Renal cortical epithelial cell (primary cell): ENCODE measurements at places on chromosomes 2 and 18.

DNA sequence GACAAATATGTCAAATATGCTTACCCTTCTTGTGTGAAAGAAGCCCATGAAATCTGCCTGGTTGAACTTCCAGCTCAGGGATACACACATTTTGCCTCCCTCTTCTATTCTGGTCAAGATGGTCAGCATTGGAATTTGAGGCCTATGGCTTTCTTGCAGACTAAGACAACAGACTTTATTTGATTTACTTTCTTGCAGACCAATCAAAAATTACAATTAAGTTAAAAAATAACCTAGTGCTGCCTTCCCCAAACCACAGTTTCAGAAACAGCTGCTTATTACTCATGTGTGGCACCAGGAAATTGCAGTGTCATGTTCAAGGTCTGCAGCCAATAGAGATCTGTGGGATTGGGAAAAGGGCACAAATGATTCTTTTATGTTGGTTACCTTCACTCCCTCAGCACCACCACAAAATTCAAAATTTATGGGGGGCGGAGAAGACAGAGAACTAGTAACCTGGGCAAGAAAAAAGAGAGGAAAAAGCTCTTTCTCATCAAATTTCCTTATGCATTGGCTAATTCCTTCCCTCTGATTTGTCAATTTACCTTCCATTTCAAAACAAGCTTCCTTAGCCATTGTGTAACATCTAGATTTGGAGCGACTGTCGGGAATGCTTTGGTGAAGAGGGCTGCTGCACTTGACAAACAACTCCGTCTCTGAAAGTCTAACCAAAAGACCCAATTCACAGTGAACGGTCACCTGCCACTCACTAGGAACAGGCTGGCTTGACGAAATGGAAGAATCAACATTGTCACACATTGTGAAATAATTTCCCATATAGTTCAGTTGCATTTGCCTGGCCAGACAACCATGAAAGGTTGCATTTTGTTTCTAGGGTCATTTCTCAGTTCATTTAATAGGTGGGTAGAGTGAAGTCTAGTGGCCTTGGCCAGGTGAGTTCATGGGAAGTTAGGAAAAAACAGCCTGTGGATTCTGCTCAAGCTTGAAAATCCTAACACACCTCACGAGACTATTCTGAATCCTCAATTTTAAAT is 100.4 kb upstream of the FZD5 start:
- peak; percentile 99 for DNase-seq

- DNase-seq = no peak
Measured at GRCh38 chr2:232319067-232319802, 59.3 kb upstream of the ALPP start.

- no peak for DNase-seq
Measured at GRCh38 chr18:64562651-64563050, 413.8 kb upstream of the LINC00305 start.

DNA sequence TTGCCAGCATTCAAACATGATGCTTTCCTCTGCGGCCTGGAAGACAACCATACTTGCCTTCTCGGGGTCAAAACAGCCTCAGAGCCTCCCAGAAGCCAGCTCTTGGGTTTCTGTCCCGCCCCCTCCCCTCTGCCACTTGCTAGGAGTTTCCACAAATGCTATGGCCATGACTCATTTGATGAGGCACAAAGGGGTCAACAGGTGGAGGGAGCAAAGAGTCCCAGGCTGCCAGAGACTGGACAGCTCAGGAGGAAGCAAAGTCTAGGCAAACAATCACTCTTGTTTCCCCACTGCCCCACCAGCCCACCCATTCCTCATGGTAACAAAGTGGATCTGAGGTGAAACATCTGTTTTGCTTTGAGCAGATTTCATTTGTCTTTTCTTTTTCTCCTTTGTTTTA is 551.1 kb downstream of the TNS1 start:
- DNase-seq = peak; percentile 90

- no peak for DNase-seq
Measured at GRCh38 chr2:45000921-45001868, 8.1 kb downstream of the SIX2 start.
